ENCODE measurements at places on chromosomes 7 and 10. TPM values are rescaled to one million over a fixed set of nuclear protein-coding genes. Genes with fewer than 3 reads are reported as not detected.

GRCh38 chr7:54898659-54899340 lies 120.0 kb upstream of the EGFR start:
- DNase-seq, result peak; percentile 72
- no peaks in the 10 kb centered on the region for H3K27me3 ChIP-seq
- H3K27ac ChIP-seq, result peak overlapping the region; percentile 31
- H3K36me3 ChIP-seq, result no peaks in the 10 kb centered on the region
- H3K4me3 ChIP-seq, result no peak overlapping the region

DNA sequence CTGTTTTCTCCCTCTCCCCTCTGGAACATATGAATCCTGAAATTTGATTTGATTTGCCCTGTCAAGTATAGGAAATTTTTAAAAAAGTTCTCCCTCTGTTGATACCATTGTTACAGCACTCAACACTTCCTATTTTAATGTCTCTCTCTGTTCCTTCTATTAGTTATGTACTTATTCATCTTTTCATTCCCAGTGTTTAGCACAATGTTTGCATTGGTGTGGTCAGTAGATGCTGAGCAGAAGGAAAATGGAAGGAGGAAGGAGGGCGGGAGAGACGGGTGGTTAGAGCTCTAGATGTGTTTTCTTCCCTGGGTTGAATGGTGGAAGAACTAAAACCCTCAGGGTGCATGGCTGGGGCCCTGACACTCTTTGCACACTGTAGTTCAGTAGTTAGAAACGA lies 79.5 kb downstream of the WNT2 start:
- H3K4me3 ChIP-seq, result no peak overlapping the region
- H3K4me1 ChIP-seq, result no peaks in the 10 kb centered on the region
- no peaks in the 10 kb centered on the region for H3K36me3 ChIP-seq
- H3K27me3 ChIP-seq, result no peaks in the 10 kb centered on the region
- no peak for DNase-seq

- no peak overlapping the region for H3K27ac ChIP-seq
- H3K36me3 ChIP-seq, result no peaks in the 10 kb centered on the region
- no peaks in the 10 kb centered on the region for H3K27me3 ChIP-seq
- H3K4me1 ChIP-seq, result no peaks in the 10 kb centered on the region
- no peak overlapping the region for H3K4me3 ChIP-seq
- no peak for DNase-seq
Observed at GRCh38 chr10:112409755-112410154, 35.8 kb downstream of the ACSL5 start.

DNA sequence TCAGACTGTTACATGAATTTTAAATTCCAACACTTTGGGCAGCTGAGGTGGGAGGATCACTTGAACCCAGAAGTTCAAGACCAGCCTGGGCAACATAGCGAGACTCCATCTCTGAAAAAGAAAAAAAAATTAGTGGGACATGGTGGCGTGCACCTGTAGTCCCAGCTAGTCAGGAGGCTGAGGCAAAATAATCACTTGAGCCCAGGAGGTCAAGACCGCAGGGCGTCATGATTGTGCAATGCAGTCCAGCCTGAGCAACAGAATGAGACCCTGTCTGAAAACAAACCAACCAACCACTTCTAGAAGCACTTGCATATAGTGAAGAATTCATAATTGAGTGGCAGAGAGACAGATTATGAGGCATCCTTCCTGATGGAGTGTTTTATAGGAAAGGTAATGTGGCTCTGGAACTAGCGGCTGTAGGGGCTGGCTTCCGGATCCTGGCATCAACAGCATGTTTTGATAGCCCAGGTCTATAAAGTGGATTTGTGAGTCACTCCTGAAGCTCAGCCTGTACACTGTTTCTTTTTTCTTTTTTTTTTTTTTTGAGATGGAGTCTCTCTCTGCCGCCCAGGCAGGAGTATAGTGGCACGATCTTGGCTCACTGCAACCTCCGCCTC lies 40.3 kb upstream of the RSBN1L start:
- H3K27me3 ChIP-seq, result no peaks in the 10 kb centered on the region
- H3K27ac ChIP-seq, result no peak overlapping the region
- H3K36me3 ChIP-seq, result no peaks in the 10 kb centered on the region
- no peak overlapping the region for H3K4me3 ChIP-seq
- H3K4me1 ChIP-seq, result no peaks in the 10 kb centered on the region

DNA sequence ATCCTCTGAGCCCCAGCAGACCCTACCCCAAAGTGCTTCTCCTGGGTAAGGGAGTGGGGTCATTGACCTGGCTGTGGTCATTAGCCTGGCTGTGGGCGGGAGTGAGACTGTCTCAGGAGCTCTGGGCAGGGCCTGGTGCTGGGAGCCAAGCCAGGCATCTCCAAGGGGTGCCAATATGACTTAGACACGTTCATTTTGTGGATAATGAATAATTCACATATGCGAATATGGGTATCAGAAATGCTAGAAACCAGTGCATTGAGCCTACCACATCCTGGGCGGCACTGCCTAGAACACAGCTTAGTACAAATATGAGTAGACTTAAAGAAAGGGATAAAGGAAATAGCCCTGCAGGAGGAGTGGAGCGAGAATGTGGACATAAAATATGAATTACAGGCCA lies 14.4 kb upstream of the SRRM3 start:
- H3K36me3 ChIP-seq, result no peaks in the 10 kb centered on the region
- no peak for DNase-seq
- no peak overlapping the region for H3K27ac ChIP-seq

DNA sequence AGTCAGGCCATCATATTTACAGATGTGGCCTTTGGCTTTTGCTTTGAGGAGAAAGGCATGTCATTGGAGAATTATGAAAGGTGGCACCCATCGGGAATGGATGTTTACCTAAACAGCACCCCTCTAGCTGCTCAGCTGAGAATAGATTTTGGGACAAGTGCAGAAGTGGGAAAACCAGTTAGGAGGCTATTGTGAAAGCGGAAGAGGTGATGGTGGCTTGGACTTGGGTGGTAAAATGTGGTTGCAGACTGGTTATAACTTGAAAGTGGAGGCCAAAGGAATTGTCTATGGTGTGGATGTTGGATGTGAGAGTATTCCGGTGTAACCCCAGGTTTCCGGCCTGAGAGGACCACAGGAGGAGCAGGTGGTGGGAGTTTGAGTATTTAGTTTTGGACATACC lies 5.2 kb upstream of the SLC12A9 start:
- H3K27ac ChIP-seq, result no peak overlapping the region
- H3K4me1 ChIP-seq, result no peaks in the 10 kb centered on the region
- no peak for DNase-seq
- no peak overlapping the region for H3K4me3 ChIP-seq
- no peaks in the 10 kb centered on the region for H3K36me3 ChIP-seq
- no peaks in the 10 kb centered on the region for H3K27me3 ChIP-seq

DNA sequence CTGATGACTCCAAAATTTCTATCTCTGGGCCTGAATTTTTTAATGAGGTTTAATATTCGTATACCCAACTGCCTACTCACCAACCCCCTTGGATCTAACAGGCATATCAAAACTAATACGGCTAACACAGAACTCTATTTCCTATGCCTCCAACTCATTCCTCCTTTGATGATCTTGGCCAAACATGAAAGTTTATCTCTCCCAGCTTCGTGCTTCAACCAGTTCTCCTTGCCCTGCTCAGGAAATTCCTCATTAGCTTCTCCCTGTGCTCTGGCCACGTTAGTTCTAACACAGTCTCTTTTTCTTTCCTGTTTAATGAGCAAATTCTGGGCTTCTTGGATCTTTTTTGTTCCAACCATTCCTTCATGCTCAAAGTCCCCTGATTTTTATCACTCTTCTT lies 138.9 kb upstream of the PTN start:
- no peak overlapping the region for H3K27ac ChIP-seq
- H3K4me3 ChIP-seq, result no peak overlapping the region
- no peak for DNase-seq
- H3K4me1 ChIP-seq, result no peaks in the 10 kb centered on the region
- no peaks in the 10 kb centered on the region for H3K36me3 ChIP-seq

DNA sequence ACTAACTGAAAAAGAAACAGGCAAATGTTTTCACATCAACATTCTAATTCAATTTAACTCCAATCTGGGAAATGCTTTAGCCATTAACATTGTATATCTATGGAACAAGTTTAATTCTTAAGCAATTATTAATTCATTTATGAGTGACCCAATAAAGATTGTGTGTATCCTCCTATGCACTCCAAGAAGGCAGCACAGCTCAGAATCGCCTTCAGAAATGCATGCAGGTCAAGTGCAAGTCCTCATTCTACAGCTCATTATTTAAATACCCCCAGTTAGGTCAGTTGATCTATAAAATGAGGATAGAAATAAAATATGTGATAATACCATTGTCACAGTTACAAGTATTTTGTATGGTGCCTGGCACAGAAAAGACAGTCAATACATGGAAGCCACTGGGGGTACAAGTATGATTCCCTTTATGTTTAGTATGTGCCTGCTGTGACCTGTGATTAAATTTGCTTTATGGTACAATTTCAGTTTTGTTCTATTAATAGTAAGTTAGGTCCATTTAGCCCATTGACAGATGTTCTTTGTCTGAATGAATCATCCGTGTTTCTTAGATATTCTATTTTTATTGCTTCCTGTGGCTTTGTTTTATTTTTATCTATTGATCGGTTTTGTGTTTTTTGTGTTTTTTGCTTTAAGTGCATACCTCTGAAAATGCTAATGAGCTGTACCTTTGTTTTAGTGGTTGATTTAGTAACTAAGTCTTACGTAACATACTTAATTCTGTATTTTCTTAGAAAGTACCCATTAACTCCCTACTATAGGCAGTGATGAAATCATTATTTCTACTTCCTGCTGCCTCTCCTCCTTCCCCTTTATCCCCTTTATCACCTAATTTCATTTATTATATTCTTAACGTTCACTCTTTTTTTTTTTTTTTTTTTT lies 42.8 kb downstream of the CPXM2 start:
- H3K36me3 ChIP-seq, result no peaks in the 10 kb centered on the region
- no peak overlapping the region for H3K4me3 ChIP-seq
- no peaks in the 10 kb centered on the region for H3K4me1 ChIP-seq

DNA sequence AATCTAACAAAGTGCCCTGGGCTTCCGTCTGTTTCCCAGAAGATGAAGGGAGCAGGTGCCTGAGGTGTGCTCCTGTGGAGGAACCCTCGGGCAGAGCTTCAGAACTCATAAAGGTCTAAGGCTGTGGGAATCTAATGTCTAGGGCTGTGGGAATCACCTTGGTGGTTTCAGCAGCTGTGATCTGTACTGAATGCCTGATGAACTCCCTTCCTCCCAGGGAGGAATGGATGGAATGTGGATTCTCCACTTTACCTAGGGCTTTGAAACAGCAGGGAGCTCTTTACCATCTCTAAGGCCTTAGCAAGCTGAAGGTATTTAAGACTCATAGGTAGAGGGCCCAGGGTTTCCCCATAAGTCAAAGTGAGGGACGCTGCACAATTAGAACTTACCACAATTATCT lies 36.0 kb upstream of the SEMA3E start:
- H3K36me3 ChIP-seq, result no peaks in the 10 kb centered on the region
- no peaks in the 10 kb centered on the region for H3K27me3 ChIP-seq
- H3K4me1 ChIP-seq, result no peaks in the 10 kb centered on the region

GRCh38 chr7:89283302-89283701 lies 487.8 kb upstream of the TEX47 start:
- H3K27me3 ChIP-seq, result no peaks in the 10 kb centered on the region
- DNase-seq, result no peak
- no peaks in the 10 kb centered on the region for H3K4me1 ChIP-seq
- H3K27ac ChIP-seq, result no peak overlapping the region

- no peaks in the 10 kb centered on the region for H3K4me1 ChIP-seq
- no peak for DNase-seq
- H3K27me3 ChIP-seq, result no peaks in the 10 kb centered on the region
- H3K27ac ChIP-seq, result no peak overlapping the region
- no peaks in the 10 kb centered on the region for H3K36me3 ChIP-seq
- H3K4me3 ChIP-seq, result no peak overlapping the region
Observed at GRCh38 chr10:2208106-2208505, 470.8 kb upstream of the ADARB2 start.

DNA sequence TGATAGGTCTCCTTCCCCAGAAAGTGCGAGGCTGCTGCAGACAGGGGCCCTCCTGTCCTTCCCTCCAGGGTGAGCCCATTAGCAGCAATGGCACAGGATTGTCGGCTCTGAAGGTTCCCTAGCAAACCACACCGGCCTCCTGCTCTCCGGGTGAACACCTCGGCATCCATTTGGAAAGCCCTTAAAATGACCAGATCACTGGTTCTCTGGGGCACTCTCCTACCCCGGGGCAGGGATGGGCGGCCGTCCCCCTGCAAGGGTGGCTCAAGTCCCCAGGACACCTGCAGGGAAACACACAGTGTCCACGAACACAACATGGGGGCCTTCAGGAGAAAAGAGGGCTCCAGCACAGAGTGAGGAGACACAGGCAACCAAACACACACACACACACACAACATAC lies 459.1 kb downstream of the PTPRN2 start:
- no peak overlapping the region for H3K4me3 ChIP-seq
- H3K27me3 ChIP-seq, result no peaks in the 10 kb centered on the region
- no peak overlapping the region for H3K27ac ChIP-seq
- no peaks in the 10 kb centered on the region for H3K4me1 ChIP-seq
- no peak for DNase-seq

GRCh38 chr10:60170250-60170649 lies 219.4 kb downstream of the ANK3 start:
- no peak for DNase-seq
- no peaks in the 10 kb centered on the region for H3K27me3 ChIP-seq
- no peak overlapping the region for H3K27ac ChIP-seq
- H3K4me1 ChIP-seq, result no peaks in the 10 kb centered on the region
- no peaks in the 10 kb centered on the region for H3K36me3 ChIP-seq

DNA sequence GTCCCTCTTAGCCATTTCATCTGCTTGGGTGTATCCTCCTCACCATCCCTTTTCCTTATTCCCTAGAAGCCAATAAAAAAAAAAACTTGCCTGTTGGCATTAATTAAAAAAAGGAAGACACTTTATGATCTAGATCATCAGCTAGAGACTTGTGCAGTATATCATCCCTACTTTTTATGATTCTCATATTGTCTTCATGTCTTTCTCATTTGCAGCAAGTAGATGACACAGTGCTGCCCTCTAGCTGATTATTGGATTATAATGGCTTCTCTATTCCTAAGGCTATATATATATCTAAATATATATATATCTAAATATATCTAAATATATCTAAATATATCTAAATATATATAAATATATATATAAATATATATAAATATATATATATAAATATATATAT lies 272.4 kb upstream of the LRGUK start:
- no peaks in the 10 kb centered on the region for H3K36me3 ChIP-seq
- DNase-seq, result no peak
- no peaks in the 10 kb centered on the region for H3K4me1 ChIP-seq
- no peak overlapping the region for H3K27ac ChIP-seq
- no peaks in the 10 kb centered on the region for H3K27me3 ChIP-seq

DNA sequence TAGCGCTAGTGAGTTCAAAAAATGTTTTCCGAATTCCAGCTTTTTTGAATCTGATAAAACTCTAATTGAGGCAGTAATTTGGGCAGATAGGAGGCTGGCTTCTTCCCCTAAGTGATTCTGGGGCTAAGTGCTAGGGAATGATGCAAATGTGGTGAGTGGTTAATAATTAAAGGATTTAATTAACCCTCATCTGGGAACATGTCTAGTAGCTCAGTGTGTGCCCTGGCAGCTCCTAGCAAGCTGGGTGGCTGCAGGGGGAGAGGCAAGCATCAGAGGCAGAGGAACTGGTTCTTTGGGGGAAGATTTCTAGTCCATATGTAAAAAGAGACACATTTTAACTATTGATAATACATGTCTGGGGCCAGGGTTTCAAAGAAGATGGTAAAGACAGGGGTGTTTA lies 354.5 kb downstream of the WDR11 start:
- no peak overlapping the region for H3K4me3 ChIP-seq
- no peak overlapping the region for H3K27ac ChIP-seq
- H3K27me3 ChIP-seq, result no peaks in the 10 kb centered on the region
- H3K4me1 ChIP-seq, result no peaks in the 10 kb centered on the region

The MSS51 gene
- total RNA-seq, result 7.3 TPM

The CYP2C19 gene
- total RNA-seq, result not detected

The HMX3 gene
- total RNA-seq, result not detected

The CCDC172 gene
- not detected for total RNA-seq

The PSMG3 gene
- 16.4 TPM for total RNA-seq

The LRRC72 gene
- not detected for total RNA-seq

The ASL gene
- total RNA-seq, result 26.2 TPM

The TAS2R41 gene
- total RNA-seq, result not detected

Data from uterus (tissue), 4 donors.